ENCODE measurements at places on chromosomes 1 and 21.
A peak's percentile ranks its signal among the peaks of the same experiment; 100 is the strongest.

GRCh38 chr1:26538480-26539412 lies 9.2 kb downstream of the RPS6KA1 start:
- no peak for DNase-seq

DNA sequence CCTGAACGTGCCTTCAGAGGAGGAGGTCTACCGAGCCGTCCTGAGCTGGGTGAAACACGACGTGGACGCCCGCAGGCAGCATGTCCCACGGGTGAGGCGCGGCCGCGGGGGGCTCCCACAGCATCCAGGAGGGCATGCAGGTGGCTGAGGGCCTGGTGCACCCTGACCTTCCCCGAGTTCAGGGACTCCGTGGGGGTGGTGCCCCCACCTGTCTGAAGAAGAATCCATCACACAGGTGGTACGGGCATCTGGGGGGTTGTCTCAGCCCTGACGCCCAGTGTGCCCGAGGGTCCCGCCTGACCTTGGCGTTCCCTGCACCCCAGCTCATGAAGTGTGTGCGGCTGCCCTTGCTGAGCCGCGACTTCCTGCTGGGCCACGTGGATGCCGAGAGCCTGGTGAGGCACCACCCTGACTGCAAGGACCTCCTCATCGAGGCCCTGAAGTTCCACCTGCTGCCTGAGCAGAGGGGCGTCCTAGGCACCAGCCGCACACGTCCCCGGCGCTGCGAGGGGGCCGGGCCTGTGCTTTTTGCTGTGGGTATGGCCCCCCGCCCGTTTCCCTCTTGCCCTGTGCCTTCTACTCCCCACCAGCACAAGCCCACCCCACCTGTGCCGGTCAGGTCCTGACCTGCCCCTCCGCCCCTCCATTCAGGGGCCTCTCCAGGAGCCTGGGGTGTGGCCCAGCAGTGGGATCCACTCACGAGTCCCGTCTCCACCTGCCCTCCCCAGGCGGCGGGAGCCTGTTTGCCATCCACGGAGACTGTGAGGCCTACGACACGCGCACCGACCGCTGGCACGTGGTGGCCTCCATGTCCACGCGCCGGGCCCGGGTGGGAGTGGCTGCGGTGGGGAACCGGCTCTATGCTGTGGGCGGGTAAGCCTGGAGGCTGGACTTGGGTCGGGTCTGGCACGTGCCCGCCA lies 2.3 kb downstream of the KLHL17 start:
- no peak for DNase-seq

DNA sequence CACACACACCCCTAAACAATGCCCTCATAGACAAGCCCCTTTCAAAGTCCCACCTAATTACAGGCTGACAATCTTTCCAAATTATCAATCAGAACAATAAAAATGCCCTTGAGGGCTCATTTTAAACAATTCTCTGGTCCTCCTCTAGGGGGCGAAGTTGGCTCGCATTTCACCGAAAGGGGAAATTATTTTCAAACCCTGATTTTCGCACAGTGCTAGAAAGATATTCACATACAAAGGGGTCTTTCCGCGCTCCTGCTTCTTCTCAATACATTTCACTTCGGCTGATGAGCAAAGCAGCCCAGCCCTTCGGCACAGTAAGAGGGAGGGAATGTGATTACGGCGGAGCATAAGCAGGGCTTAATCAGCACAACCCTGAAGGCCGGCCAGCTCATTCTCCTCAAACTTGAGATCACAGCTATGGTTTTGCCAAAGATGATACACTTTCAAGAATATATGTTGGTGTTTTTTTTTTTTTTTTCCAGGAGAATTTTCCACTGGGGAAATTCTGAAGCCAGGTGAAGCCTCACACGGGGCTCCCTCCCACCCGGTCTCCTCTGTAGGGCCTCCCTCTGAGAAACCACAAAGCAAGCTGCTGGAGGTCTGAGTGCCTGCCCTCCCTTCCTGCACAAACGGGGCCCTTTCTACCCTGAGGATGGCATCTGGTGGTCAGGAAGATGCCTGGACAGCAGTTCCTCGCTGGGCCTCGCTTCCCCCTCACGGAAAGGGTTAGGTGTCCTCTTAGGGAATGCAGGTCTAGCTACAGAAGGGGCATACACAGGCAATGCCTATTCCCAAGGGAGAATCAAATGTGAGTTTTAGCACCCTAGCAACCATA lies 66.9 kb downstream of the GNG12 start:
- DNase-seq: peak; percentile 63

DNA sequence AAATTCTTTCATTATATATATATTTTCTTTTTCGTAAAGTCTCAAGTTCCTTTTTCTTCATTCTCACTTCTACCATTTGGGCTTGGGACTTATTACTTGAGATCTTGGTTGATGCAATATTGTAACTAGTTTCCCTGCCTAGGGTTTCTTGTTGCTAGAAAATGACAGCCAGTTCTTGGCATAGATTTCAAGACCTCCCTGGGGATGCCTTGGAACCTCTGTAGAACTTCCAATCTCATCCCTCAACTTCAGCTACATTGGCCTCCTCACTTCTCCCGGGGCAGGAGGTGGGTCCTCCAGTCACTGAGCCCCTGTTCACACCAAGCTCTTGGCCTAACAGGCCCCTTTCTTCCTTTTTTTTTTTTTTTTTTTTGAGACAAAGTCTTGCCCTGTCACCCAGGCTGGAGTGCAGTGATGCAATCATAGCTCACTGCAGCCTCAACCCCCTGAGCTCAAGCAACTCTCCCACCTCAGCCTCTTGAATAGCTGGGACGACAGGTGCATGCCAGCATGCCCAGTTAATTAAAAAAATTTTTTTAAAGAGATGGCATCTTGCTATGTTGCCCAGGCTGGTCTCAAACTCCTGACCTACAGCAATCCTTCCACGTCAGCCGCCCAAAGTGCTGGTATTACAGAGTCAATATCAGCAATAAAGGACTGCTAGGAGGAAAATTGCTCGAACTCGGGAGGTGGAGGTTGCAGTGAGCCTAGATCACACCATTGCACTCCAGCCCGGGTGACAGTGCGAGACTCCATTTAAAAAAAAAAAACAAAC lies 33.1 kb downstream of the MAP3K7CL start:
- no peak for DNase-seq

GRCh38 chr1:162458236-162458635 lies 39.4 kb upstream of the UHMK1 start:
- no peak for DNase-seq

DNA sequence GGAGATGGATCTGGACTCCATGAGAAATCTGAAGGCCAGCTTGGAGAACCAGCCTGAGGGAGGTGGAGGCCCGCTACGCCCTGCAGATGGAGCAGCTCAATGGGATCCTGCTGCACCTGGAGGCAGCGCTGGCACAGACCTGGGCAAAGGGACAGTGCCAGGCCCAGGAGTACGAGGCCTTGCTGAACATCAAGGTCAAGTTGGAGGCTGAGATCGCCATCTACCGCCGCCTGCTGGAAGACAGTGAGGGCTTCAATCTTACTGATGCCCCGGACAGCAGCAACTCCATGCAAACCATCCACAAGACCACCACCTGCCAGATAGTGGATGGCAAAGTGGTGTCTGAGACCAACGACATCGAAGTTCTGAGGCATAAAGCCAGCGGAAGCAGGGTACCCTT lies 601.5 kb upstream of the ZP4 start:
- no peak for DNase-seq

- DNase-seq: peak; percentile 82
Measured at GRCh38 chr1:53326598-53327181, 1.2 kb downstream of the LRP8 start.

DNA sequence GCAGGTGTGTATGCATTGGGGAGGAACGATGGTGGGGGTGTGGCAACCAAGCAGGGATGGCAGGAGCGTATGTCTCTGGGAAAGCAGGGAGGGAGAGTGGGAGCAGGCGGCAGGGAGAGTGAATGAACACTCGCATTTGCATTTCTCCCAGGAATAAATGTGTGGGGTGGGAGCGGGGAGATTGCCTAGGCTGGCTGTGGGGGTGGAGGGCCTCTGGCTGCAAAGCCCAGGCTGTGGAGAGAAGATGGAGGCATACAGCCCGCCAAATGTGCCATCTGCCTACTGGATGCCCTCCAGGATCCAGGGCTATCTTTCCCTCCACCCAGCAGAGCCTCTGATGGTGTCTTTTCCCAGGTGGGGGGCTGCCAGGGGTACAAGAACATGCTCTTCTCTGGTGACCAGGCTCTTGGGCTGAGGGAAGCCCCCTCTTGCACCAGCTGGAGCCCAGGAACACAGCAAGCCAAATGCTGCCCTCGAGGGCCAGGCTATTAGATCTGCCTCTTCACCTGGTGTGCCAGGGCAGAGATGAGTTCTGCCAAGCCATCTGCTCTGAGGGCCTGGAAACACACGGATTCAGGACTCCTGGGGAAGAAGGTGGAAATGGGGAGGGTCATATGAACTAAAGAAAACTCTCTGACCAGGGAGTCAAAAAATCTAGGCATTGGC lies 1.7 kb upstream of the OPTC start:
- no peak for DNase-seq

- no peak for DNase-seq
Measured at GRCh38 chr1:27577504-27578188, 26.3 kb downstream of the AHDC1 start.

DNA sequence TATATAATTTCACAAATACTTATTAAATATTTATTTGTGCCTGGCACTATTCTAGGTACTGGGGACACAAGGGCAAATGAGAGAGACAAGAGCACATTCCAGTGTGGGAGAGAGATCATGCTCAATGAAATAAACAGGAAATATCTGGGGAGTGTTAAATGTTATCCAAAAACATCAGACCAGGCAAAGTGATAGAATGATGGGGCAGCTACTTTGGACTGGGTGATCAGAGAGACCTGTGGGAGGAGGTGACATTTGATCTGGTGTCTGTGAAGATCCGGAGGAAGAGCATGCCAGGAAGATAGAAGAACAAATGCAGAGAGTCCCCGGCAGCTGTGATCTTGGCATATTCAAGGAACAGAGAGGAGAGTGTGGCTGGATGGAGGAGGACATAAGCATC lies 27.5 kb upstream of the GNG12 start:
- DNase-seq: no peak

GRCh38 chr1:162716123-162716522 lies 74.4 kb upstream of the HSD17B7 start:
- DNase-seq: no peak

DNA sequence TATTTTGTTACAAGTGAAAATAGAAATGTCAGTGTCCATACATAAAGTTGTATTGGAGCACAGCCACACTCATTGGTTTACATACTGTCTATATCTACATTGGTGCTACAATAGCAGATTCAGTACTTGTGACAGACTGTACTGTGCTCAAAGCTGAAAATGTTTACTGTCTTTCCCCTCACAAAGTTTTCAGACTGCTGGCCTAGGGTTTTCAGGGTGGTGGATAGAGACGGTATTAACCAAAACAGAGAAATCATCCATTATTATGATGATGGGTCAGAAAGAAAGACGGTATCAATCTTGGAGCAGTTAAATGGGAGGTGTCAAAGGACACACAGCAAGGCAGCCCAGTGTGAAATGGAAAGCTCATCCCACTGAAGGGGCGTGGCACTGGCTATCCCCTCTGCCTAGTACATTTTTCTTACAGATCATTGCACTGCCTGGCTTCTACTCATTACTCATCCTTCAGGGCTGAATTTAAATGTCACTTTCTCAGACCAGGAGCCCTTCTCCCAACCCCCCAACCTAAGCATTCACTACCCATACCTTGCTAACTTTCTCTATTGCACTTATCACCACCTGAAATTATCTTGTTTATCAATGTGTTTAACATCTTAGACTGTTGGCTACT lies 10.2 kb downstream of the JAK1 start:
- no peak for DNase-seq

GRCh38 chr1:93604411-93604810 lies 77.2 kb downstream of the BCAR3 start:
- no peak for DNase-seq
